ENCODE measurements at places on chromosomes 13 and 19.

DNA sequence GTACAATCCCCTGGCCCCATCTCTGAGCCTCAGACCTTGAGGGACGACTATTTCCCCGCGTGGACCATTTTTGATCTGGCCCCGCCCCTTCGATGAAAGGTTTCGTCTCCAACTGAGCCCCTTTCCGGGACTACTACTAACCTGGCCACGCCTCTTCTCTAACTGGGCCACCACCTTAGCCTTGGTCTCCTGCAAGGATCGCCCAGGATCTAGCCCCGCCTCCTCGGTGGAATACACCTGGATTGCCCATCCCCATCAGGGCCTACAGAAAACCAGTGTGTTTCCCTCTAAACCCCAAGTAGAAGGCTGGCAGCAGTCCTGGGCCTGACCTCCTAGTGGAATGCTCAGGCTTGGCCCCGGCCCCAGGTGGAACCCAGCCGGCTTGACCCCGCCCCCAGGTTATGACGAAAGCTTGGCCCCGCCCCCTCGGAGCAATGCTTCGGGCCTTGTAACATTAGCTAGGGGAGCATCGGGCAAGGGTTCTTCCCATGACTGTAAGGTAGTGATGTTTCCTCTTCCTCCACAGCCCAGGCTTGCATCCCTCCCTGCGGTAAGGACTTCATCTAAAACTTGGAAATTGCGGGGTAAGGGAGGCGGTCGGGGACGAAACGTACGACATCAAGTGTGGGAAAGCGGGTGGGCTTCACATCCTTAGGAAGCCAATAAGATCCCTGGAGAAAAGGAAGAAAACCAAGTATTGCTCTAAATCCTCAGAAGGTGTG, 9.1 kb downstream of the SPACA6 start:
- peak; percentile 20 for DNase-seq

DNA sequence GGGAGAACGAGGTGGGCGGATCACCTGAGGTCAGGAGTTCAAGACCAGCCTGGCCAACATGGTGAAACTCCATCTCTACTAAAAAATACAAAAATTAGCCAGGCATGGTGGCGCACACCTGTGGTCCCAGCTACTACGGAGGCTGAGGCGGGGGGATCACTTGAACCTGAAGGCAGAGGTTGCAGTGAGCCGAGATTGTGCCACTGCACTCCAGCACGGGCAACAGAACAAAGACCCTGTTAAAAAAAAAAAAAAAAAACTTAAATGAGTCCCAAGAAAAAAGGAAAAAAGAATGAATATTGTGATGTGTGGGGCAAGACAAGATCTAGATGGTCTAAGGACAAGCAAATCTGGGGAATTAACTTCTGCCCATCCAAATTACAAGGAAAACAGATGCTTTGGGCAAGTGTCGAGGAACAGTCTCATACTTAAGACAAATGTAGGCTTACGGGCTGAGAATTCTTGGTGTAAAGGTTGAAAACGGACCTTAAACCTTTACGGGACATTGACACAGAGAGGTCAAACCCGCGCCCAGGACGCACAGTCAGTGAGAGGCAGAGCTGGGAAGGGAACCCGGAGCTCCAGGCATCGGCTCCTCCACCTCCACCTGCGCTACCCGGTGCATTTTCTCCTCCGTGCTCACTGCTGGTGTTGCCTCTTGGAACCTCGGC, 656 bp upstream of the ZNF324 start:
- no peak for DNase-seq

- no peak for DNase-seq
These were observed 30.7 kb upstream of the ZNF728 start for GRCh38 chr19:23033721-23034120.

DNA sequence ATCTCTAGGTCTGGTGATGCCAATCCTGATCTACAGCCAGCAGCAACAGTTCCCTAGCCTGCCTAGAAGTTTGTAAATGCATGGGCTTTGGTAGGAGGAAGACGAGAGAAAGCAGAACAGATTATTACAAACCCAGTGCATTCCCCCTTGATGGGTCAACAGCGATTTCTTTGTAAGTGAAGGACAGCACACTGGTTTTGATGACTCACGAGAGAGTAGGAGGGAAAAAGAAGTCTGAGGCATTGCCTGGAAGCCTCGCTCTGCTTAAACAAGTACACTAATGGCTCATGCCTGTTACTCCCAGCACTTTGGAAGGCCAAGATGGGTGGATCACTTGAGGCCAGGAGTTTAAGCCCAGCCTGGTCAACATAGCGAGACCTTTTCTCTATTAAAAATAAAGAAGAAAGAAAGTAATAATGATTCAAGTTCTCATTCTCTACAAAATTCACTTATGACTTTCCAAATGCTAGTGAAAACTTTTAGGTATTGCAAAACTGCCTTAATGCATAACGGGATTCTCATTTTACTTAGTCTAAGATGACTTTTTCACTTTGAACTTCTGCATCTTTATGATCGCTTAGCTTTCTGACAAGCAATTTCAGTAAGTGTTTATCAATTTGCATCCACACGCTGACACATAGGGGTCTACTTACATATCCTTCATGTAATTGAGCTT, 47.7 kb upstream of the USPL1 start:
- no peak for DNase-seq

DNA sequence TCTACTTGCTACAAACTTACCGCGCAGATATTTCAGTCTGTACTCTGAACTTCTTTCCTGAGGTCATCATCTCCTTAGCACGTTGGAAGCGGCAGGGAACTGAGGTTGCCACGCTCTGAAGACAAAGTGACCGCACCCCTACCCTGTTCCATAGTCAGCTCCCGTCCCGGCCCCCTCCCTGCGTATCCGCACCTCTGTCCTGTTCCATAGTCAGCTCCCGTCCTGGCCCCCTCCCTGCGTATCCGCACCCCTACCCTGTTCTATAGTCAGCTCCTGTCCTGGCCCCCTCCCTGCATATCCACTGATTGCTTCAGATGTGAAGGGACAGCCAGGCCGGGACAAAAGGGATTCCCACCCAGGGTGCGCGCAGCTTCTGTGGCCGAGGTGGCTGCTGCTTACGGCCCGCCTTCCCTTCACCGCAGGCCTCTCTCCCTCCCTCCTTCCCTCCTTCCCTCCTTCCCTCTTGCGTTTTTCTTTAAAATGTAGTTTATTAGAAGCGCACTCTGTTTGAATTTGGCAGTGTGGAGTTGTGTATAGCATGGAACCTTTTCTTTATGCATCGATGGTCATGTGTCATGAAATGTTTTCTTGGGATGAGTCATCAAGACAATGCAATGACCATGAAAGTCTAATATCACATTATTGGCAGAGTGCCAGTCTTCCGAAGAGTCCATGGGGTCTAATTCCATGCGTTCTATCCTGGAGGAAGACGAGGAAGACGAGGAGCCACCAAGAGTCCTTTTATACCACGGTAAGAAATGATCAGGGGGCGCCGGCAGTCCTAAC, 21.9 kb upstream of the NDUFS7 start:
- no peak for DNase-seq

DNA sequence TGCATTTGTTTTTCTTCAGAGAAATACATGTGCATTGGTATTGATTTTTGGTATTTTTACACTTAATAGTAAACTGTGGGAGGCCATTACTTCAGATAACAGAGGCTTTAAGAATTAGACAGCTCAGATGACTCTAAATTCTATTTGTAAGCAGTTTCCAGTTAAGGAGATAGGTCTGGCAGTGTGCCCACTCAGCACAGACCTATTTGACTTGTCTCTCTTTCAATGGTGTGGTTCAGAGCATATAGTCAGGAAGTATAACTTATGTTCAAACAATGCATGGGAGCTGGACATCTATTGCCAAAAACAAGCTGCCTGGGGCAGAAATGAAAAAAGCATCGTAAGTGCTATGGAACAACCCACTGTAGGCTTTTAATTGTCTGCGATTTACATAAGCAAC, 370.7 kb downstream of the HS6ST3 start:
- no peak for DNase-seq

DNA sequence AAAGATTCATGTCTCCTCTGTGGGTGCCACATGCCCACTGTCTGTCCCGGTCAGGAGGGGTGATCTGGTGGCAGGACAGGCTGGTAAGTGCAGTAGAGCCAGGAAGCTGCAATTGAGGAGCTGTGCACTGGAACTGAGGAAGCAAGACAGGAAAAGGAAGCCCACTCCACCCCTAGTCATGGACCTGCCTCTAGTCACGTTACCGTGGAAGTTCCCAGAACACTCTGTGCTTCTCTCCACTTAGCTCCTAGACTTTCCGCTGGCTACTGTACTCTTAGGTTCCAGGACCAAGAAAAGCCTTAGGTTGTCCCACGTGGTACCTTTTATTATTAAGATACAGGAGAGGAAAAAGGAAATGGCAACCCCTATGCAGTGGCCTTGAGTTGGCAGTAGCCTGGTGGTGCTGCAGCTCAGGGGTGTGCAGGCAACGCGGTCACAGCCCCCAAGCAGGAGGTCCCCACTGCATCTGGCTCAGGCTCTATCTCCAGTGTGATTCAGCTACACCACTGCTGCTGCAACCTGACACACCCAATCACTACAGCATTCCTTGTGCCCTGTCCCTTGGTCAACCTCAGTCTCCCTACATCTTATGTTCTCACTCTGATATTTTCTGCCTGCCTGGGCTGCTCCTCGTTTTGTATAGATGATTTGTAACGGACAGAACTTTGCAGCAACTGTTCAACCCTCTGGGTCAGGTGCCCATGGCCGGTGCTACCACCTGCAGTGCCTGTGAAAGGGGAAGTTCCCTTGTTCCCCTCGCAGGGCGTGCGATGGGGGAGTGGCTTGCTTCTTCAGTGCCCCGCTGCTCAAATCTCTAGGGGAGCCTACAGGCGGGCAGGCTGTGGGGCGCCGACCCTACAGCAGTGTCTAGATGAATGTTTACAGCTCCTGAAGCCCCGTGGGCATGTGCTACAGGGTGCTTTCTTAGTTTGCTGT, 24.4 kb upstream of the GPR12 start:
- peak; percentile 1 for DNase-seq

GRCh38 chr19:6521718-6522646, 8.8 kb upstream of the TNFSF9 start:
- DNase-seq = peak; percentile 91

DNA sequence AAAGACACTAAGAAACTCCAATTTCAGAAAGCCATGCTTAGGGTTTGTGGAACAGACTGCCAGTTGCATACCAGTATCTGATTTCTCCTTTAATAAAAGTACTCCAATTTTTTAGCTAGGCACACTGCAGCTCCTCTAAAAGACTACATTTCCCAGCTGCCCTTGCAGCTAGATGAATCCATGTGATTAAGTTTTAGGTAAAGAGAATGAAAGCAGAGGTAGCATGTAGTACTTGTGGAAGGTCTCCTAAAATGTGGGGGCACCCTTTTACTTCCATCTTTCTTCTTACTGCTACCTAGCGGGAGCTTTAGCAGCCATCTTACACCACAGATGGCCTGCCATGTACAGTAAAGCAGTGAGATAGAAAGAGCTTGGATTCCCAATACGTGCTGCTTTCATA, 33.0 kb upstream of the TSC22D1 start:
- no peak for DNase-seq

DNA sequence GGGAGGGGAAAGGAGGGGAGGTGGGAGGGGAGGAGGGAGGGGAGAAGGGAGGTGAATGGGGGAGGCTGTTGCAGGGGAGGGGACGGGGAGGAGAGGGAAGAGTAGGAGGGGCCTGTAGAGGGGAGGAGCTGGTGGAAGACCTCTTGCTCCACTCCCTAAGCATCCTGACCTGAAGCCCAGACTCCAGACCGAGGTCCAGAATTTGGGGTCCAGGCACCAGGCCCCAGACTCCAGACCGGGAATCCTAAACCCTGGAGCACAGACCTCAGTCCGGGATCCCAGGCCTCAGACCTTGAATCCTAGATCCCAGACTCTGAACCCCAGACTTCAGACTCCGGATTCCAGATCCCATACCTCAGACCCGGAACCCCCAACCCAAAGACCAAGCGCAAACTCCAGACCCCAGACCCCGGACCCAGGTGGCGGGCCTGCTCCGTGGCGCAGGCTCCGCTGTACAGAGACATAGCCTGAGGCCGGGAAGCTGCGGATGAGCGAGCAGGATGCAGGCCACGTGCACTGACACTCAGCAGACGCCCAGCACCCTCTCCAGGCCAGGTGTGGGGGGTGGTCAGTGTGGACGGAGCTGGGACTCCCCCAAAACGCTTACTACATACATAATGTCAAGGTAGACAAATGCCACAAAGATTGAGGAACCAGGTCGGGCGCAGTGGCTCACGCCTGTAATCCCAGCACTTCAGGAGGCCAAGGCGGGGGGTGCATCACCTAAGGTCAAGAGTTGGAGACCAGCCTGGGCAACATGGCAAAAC, 710 bp upstream of the BTBD2 start:
- peak; percentile 88 for DNase-seq

GRCh38 chr19:2699413-2700140, 2.9 kb downstream of the GNG7 start:
- DNase-seq = peak; percentile 36

DNA sequence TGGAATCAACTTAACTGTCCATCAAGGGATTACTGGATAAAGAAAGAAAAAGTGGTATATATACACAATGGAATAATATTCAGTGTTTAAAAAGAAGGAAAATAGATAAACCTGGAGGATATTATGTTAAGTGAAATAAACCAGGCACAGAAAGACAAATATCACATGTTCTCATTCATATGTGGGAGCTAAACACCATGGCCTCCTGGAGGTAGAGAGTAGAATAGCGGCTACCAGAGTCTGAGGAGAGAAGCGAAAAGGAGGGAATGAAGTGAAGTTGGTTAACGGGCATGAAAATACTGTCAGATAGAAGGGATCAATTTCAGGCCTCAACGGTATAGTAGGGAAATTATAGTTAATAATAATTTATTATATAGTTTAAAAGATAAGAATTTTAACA, 147.5 kb upstream of the OBI1 start:
- peak; percentile 2 for DNase-seq

GRCh38 chr19:10621966-10622365, 3.4 kb upstream of the SLC44A2 start:
- DNase-seq = no peak
